Trophoblast cell (in vitro differentiated cells and primary cell): ENCODE measurements at places on chromosomes 5 and 9.

GRCh38 chr5:159262472-159262858 lies 625 bp upstream of the UBLCP1 start:
- peak; percentile 47 for DNase-seq

- no peak for DNase-seq
These were observed 94.6 kb downstream of the ALDH1A1 start for GRCh38 chr9:72858089-72858912.

DNA sequence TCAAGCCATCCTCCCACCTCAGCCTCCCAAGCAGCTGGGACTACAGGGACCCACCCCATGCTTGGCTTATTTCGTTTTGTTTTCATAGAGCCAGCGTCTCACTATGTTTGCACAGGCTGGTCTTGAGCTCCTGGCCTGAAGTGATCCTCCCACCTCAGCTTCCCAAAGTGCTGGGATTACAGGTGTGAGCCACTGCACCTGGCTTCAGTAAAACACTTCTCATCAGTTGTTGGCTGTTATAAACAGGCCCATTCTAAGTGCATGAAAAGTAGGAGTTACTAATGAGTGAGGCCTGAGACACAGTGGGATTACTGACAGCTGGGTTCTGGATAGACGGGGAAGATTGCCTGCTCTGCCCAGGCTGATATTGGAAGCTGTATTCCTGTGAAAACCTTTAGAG lies 3.5 kb downstream of the CRB2 start:
- no peak for DNase-seq

DNA sequence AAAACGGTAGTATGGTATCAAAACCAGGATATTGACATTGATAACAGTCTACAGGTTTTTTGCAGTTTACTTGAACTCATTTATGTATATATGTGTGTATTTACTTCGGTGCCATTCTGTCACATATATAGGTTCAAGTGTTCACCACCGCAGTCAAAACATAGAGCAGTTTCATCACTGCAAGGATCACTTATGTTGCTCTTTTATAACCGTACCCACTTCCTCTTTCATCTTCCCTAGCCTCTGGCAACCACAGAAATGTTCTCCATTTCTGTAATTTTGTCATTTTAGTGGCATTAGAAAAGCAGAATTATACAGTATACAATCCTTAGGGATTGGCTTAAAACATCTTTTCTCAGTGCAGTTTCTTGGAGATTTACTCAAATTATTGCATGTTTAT lies 90.3 kb downstream of the SH3GL2 start:
- no peak for DNase-seq

DNA sequence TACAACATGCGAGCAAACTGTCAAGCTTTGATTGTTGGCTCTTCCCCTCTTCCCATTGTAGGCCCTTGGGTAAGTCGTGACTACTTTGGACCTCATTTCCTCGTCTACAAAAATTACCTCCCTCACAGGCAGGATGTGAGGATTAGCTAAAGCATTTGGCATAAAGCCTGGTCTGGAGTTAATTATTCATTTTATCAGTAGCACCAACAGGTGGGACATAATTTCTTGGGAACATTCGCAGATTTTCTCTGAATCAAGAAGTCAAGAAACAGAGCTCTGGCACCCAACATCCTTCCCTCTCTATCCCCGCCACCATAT lies 39.9 kb upstream of the SEMA6A start:
- DNase-seq = no peak
